ENCODE measurements at places on chromosomes 13 and 19. TPM values are rescaled to one million over a fixed set of nuclear protein-coding genes. Genes with fewer than 3 reads are reported as not detected.

TPP2 gene
- polyA plus RNA-seq, result 39.8 TPM

TYROBP gene
- 15.9 TPM for polyA plus RNA-seq

ZNF835 gene
- polyA plus RNA-seq, result 2.5 TPM

TNFSF9 gene
- not detected for polyA plus RNA-seq

OR7A17 gene
- not detected for polyA plus RNA-seq

DNA sequence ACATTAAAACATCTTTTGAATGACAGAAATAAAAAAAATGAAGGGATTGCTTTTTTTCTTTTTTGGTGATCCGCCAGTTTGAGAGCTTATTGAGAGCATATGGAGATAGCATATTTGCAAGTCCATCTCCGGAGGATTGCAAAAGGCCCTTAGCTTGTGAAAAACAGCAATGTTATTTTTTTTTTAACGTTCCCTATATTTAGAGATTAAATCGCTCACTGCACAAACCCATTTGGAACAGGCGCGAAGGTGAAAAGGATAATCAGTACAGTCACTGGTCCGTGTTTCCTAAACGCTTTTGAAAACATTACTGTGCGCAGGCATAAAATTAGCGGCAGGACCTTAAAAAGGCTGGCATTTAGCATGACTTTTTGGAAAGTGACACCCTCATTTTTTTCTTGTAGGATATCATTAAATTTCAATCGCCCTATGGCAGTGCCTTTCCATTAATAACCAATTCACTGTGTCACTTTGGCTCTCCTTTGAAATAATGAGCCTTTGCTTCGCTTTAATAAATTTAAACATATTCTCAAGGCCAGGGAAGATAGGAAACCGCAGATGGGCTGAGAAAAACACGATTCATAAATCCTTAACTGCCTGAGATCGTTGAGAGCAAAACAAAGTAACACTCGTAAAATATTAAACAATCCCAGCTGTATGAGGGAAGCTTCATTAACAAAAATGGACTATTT is 342.2 kb downstream of the DACH1 start:
- H3K4me3 ChIP-seq, result no peak overlapping the region
- H3K36me3 ChIP-seq, result peaks cover 4% of the 10 kb centered on the region
- H3K27me3 ChIP-seq, result no peaks in the 10 kb centered on the region

GRCh38 chr19:16143399-16144215 is at the start of gene HSH2D:
HSH2D (plus strand) TSS chr19:16143685; CDS start chr19:16148751, 5,066 bp downstream.
- peaks cover 5% of the 10 kb centered on the region for H3K4me1 ChIP-seq
- H3K36me3 ChIP-seq, result peaks cover 3% of the 10 kb centered on the region
- H3K4me3 ChIP-seq, result peak within 1 kb of the TSS; percentile 53
- no peaks in the 10 kb centered on the region for H3K27me3 ChIP-seq
- peak within 1 kb of the TSS; percentile 85 for H3K27ac ChIP-seq
- DNase-seq, result peak; percentile 98

GRCh38 chr19:40217027-40217810 is 965 bp downstream of the TTC9B start:
- H3K4me1 ChIP-seq, result peaks cover 11% of the 10 kb centered on the region
- DNase-seq, result peak; percentile 87
- H3K27me3 ChIP-seq, result peaks cover 6% of the 10 kb centered on the region
- peaks cover 10% of the 10 kb centered on the region for H3K36me3 ChIP-seq

- no peak for DNase-seq
- H3K4me1 ChIP-seq, result peaks cover 12% of the 10 kb centered on the region
- H3K4me3 ChIP-seq, result no peak overlapping the region
- H3K27me3 ChIP-seq, result no peaks in the 10 kb centered on the region
- H3K27ac ChIP-seq, result no peak overlapping the region
- H3K36me3 ChIP-seq, result no peaks in the 10 kb centered on the region
Measured at GRCh38 chr13:27854606-27855005, 62.3 kb downstream of the GSX1 start.

DNA sequence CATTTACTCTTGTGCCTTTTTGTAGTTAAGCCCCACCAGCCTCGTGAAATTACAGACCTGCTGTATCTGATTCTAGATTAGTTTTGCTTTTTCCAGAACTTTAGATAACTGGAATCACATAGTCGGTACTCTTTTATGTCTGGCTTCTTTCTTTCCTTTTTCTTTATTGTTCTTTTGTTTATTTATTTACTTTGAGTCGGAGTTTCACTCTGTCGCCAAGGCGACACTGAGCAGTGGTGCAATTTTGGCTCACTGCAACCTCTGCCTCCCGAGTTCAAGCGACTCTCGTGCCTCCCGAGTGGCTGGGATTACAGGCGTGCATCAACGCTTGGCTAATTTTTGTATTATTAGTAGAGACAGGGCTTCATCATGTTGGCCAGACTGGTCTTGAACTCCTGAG is 6.0 kb upstream of the NCCRP1 start:
- no peak overlapping the region for H3K27ac ChIP-seq
- H3K27me3 ChIP-seq, result peaks cover 8% of the 10 kb centered on the region
- H3K4me1 ChIP-seq, result no peaks in the 10 kb centered on the region

DNA sequence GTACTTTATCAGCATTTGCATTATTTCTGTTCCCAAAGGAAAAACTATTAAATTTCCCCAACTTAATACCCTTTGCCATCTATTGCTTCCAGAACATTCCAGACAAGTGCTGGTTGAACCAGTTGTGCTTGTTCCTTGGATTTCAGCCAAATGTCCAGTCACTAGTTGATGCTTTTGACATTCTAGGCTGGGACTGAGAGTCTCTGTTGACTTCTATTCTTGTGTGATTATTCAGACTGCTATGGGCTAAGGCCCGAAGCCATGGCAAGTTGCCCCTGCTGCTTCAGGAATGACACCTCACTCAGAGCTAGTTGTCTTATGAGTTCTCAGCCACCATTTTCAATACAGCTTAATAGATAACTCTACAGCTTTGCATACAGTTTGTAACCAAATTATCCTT is 458.1 kb upstream of the ARGLU1 start:
- no peaks in the 10 kb centered on the region for H3K4me1 ChIP-seq
- no peak overlapping the region for H3K4me3 ChIP-seq
- no peak overlapping the region for H3K27ac ChIP-seq
- no peak for DNase-seq
- H3K36me3 ChIP-seq, result no peaks in the 10 kb centered on the region

- DNase-seq, result no peak
- peaks cover 11% of the 10 kb centered on the region for H3K36me3 ChIP-seq
- H3K4me3 ChIP-seq, result no peak overlapping the region
- no peak overlapping the region for H3K27ac ChIP-seq
- H3K27me3 ChIP-seq, result no peaks in the 10 kb centered on the region
Measured at GRCh38 chr19:53580871-53581835, 43.2 kb downstream of the ZNF331 start.

GRCh38 chr13:82698941-82699340 is 1183.3 kb downstream of the SLITRK1 start:
- H3K27me3 ChIP-seq, result no peaks in the 10 kb centered on the region
- no peak overlapping the region for H3K4me3 ChIP-seq
- no peaks in the 10 kb centered on the region for H3K36me3 ChIP-seq

DNA sequence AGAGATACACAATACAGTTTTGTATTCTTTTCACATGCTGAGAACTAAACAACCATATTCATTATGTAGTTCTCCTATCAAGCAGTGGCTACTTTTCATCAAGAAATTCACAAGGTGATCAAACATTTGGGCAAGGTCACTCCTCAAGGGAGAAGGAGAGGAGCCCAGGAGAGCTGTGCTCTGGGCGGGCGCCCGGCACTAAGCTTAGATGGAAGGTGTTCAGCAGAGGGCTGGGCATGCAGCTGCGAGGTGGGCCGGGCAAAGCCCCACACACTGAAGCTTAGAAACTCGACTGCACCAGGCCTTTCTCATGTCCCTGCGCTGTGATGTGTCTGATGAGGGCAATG is 30.4 kb upstream of the SPACA7 start:
- no peaks in the 10 kb centered on the region for H3K4me1 ChIP-seq
- peaks cover 3% of the 10 kb centered on the region for H3K27me3 ChIP-seq
- H3K36me3 ChIP-seq, result no peaks in the 10 kb centered on the region

- no peak overlapping the region for H3K4me3 ChIP-seq
- no peaks in the 10 kb centered on the region for H3K27me3 ChIP-seq
- no peaks in the 10 kb centered on the region for H3K36me3 ChIP-seq
- no peaks in the 10 kb centered on the region for H3K4me1 ChIP-seq
- DNase-seq, result no peak
Measured at GRCh38 chr13:79191501-79191900, 214.6 kb downstream of the RBM26 start.

- no peak for DNase-seq
- no peaks in the 10 kb centered on the region for H3K36me3 ChIP-seq
- no peak overlapping the region for H3K27ac ChIP-seq
Measured at GRCh38 chr13:48797127-48797526, 143.4 kb downstream of the CYSLTR2 start.

DNA sequence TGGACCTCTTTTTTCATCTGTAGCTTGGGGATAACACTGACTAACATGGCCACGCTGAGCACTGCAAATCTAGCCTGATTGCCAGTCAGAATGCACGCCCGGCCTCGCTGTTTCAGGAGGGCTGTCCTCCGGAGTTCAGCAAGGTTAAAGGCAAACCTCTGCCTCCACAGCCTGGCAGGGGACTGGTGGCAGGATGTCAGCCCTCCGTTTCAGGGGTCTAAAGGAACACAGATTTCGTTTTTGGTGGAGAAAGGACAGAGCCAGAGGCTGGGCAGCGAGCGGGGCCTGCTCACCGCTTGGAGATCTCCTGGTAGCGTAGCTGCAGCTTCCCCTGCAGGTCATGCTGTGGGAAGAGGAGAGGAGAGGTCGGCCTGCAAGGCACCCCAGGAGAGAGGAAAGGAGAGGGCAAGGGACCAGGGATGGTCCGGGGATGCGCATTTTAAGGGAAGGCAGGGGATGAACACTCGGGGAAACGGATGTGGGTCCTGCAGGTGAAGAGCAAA is 560 bp downstream of the NDUFA7 start:
- peaks cover 18% of the 10 kb centered on the region for H3K4me1 ChIP-seq
- DNase-seq, result peak; percentile 21
- peak overlapping the region; percentile 73 for H3K4me3 ChIP-seq
- no peaks in the 10 kb centered on the region for H3K27me3 ChIP-seq
- peaks cover 50% of the 10 kb centered on the region for H3K36me3 ChIP-seq

GRCh38 chr13:87684850-87685742 is 13.9 kb downstream of the SLITRK5 start:
- H3K4me3 ChIP-seq, result no peak overlapping the region
- no peak for DNase-seq
- no peaks in the 10 kb centered on the region for H3K4me1 ChIP-seq
- H3K36me3 ChIP-seq, result no peaks in the 10 kb centered on the region
- H3K27me3 ChIP-seq, result no peaks in the 10 kb centered on the region

GRCh38 chr19:47756953-47757608 is 11.7 kb downstream of the NOP53 start:
- peak; percentile 67 for DNase-seq
- H3K27ac ChIP-seq, result peak overlapping the region; percentile 83
- no peaks in the 10 kb centered on the region for H3K4me1 ChIP-seq

DNA sequence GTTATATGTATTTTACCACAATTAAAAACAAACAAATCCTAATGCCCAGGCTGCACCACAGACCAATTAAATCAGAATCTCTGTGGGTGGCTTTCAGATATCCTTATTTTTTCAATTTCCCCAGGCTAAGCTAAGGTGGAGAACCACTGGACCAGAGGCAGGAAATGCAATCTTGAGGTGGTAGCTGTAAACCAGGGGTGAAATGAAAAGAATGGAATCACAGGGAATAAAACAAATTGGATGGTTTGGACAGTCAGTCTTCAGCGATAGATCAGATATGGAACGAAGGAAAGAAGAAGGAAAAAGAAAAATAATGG is 215.4 kb downstream of the KCNRG start:
- H3K4me1 ChIP-seq, result no peaks in the 10 kb centered on the region
- no peaks in the 10 kb centered on the region for H3K27me3 ChIP-seq
- no peak overlapping the region for H3K4me3 ChIP-seq
- no peak overlapping the region for H3K27ac ChIP-seq

- no peak for DNase-seq
- no peak overlapping the region for H3K27ac ChIP-seq
- H3K4me3 ChIP-seq, result no peak overlapping the region
- peaks cover 6% of the 10 kb centered on the region for H3K4me1 ChIP-seq
Measured at GRCh38 chr19:34994286-34994642, 5.9 kb upstream of the GRAMD1A start.

GRCh38 chr13:81540777-81541176 is 1199.9 kb upstream of the SPRY2 start:
- H3K27ac ChIP-seq, result no peak overlapping the region
- peaks cover 2% of the 10 kb centered on the region for H3K4me1 ChIP-seq
- H3K36me3 ChIP-seq, result no peaks in the 10 kb centered on the region
- H3K27me3 ChIP-seq, result no peaks in the 10 kb centered on the region
- H3K4me3 ChIP-seq, result no peak overlapping the region
- peak; percentile 37 for DNase-seq

DNA sequence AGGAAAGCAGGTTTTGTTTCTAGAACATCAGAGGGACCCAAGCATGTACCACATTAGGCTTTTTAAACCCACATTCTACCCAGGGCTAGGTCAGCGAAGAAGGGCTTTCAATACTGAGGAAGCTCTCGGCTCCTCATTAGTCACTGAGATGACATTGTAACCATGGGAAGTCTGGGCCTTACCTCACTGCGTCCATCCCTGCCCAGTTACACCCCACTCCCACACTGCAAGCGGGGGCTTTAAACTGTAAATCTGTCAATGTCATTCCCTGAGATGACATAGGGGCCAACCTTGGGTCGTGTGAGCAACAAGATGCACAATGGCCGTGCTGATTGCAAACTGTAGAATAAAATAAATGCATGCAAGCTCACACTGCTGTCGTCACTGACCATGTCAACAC is 21.7 kb upstream of the TFDP1 start:
- H3K36me3 ChIP-seq, result no peaks in the 10 kb centered on the region
- no peaks in the 10 kb centered on the region for H3K4me1 ChIP-seq
- peaks cover 5% of the 10 kb centered on the region for H3K27me3 ChIP-seq
- no peak for DNase-seq

- no peaks in the 10 kb centered on the region for H3K4me1 ChIP-seq
- H3K27ac ChIP-seq, result no peak overlapping the region
- no peak for DNase-seq
- peaks cover 19% of the 10 kb centered on the region for H3K27me3 ChIP-seq
- no peak overlapping the region for H3K4me3 ChIP-seq
Measured at GRCh38 chr19:53883231-53883661, 1.2 kb downstream of the PRKCG start.

- DNase-seq, result no peak
- no peak overlapping the region for H3K27ac ChIP-seq
- H3K36me3 ChIP-seq, result no peaks in the 10 kb centered on the region
- no peaks in the 10 kb centered on the region for H3K4me1 ChIP-seq
- no peaks in the 10 kb centered on the region for H3K27me3 ChIP-seq
Measured at GRCh38 chr19:40155749-40156265, 35.4 kb upstream of the MAP3K10 start.

DNA sequence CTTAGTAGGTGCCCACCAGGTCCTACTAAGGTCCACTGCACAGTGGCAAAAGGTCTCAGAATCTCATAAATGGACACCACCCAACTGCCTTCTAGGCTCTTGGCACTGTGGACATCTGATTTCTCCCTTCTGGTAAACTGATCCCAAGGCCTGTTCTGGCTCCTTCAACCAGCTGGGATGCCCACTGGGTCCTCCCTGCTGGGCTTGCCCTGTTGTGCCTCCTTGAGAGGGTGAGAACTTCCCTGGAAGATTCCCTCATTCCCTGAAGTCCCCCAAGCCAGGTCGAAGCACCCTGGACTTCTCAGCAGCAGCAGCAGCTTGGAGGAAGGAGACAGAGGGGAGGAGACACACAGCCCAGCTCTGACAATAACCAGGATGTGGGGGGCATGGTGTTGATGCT is 6.6 kb upstream of the ZNF492 start:
- H3K4me3 ChIP-seq, result no peak overlapping the region
- no peaks in the 10 kb centered on the region for H3K36me3 ChIP-seq
- no peaks in the 10 kb centered on the region for H3K27me3 ChIP-seq
- DNase-seq, result no peak
- H3K27ac ChIP-seq, result no peak overlapping the region

GRCh38 chr13:21133077-21133476 is 43.3 kb downstream of the SKA3 start:
- no peak overlapping the region for H3K4me3 ChIP-seq
- H3K4me1 ChIP-seq, result no peaks in the 10 kb centered on the region
- no peaks in the 10 kb centered on the region for H3K27me3 ChIP-seq
- no peak overlapping the region for H3K27ac ChIP-seq

- no peaks in the 10 kb centered on the region for H3K27me3 ChIP-seq
- peaks cover 30% of the 10 kb centered on the region for H3K4me1 ChIP-seq
- no peak for DNase-seq
Measured at GRCh38 chr19:51359294-51359693, 6.9 kb downstream of the ETFB start.

Data from small intestine (tissue), 16 donors.